ENCODE measurements at places on chromosomes 5 and 9. TPM values are rescaled to one million over a fixed set of nuclear protein-coding genes. Genes with fewer than 3 reads are reported as not detected.

CCDC69 gene
- total RNA-seq, result 82.5 TPM

LHFPL2 gene
- 4.3 TPM for total RNA-seq

PAX5 gene
- total RNA-seq, result not detected

IFNA13 gene
- not detected for total RNA-seq

DIPK1B gene
- total RNA-seq, result 3.2 TPM

ORM2 gene
- not detected for total RNA-seq

PCDHB4 gene
- not detected for total RNA-seq

LCN15 gene
- not detected for total RNA-seq

GRCh38 chr5:135442431-135443160, 4.6 kb downstream of the DCANP1 start:
- H3K27ac ChIP-seq, result no peak overlapping the region
- no peak overlapping the region for H3K4me3 ChIP-seq
- H3K27me3 ChIP-seq, result peaks cover 31% of the 10 kb centered on the region
- no peaks in the 10 kb centered on the region for H3K36me3 ChIP-seq

DNA sequence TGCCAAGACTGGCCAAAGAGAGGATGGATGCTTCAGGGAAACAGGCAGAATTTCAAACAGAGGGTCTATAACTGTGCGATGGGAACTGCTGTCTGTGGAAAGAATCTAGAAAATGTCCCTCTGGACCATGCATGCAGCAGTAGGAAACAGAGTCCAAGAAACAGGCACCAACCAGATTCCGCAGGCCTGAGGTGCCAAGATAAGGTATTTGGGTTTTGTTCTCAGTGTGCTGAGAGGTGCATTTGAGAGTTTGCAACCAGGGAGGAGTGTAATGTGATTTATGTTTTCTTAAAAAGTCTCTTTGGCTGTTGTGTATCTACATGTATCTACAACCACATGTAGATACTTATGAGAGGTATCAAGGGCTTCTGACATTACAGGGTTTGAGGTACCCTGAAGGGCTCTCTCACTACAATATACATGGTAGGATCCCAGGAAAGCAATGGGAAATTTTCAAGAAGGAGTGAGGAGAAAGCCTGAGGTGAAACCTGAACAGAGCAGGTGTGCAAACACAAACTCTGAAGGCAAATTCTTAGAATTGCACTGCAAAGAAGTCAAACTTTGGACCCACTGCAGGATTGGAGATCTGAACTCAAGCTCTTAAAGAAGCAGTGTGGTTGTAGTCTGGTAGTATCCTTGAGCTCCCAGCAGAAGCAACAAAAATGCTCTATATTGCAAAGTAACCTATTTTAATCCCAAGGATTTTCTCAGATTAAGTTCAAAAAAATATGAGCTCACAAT, 182.8 kb upstream of the NFIL3 start:
- no peak overlapping the region for H3K4me3 ChIP-seq
- DNase-seq, result no peak
- no peaks in the 10 kb centered on the region for H3K4me1 ChIP-seq
- H3K36me3 ChIP-seq, result peaks cover 4% of the 10 kb centered on the region
- H3K27me3 ChIP-seq, result peaks cover 59% of the 10 kb centered on the region
- no peak overlapping the region for H3K27ac ChIP-seq

DNA sequence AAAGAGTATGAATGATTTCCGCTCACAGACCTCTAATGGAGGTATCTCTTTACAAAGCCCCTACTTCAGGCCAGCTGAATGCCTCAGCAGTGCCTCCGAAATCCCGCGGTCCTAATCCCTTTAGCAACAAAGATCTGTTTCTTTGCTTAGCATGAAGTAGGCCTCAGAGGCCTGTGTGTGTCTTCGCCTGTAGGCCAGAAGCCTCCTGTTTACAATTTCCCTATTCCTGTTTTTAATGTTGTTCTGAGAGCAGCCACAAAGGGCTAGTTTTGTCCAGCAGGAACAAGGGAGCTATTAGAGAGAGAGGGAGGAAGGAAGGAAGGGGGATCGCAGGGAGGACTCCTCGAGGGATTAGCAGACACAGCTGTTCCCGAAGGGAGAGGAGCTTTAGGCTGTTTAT, 166.4 kb upstream of the SPRY4 start:
- H3K4me1 ChIP-seq, result no peaks in the 10 kb centered on the region
- no peaks in the 10 kb centered on the region for H3K27me3 ChIP-seq
- no peak overlapping the region for H3K4me3 ChIP-seq
- H3K27ac ChIP-seq, result no peak overlapping the region

- H3K4me1 ChIP-seq, result no peaks in the 10 kb centered on the region
- H3K36me3 ChIP-seq, result no peaks in the 10 kb centered on the region
- DNase-seq, result no peak
- H3K4me3 ChIP-seq, result no peak overlapping the region
Measured at GRCh38 chr5:2998106-2998505, 246.6 kb upstream of the IRX2 start.

GRCh38 chr9:22440841-22441240, 5.8 kb upstream of the DMRTA1 start:
- H3K4me1 ChIP-seq, result no peaks in the 10 kb centered on the region
- DNase-seq, result no peak
- peaks cover 19% of the 10 kb centered on the region for H3K27me3 ChIP-seq
- H3K36me3 ChIP-seq, result no peaks in the 10 kb centered on the region
- H3K27ac ChIP-seq, result no peak overlapping the region

DNA sequence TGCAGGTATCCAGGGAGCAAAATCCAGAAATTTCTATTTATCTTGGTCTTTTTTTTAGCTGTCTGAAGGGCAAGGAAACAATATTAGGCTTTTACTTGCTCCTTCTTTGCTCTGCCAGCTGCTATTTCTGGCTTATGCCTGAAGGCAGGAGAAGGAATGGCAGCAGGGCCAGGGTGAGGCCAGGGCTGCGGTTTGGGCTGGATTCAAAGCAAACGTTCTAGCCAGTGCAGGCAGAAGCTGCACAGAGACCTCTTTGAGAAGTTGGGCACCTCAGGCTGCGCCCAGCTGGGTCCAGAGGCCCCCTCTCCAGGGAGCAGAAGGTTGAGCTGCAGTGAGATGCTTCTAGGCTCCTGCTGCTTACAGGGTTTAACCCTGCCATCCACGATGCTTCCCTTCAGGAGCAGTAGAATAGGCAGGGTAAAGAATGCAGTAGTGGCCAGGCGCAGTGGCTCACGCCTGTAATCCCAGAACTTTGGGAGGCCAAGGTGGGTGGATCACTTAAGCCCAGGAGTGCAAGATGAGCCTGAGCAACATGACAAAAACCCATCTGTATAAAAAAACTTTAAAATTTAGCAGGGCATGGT, 201.2 kb downstream of the ADCY2 start:
- H3K4me3 ChIP-seq, result no peak overlapping the region
- H3K36me3 ChIP-seq, result no peaks in the 10 kb centered on the region
- no peak for DNase-seq
- no peak overlapping the region for H3K27ac ChIP-seq
- no peaks in the 10 kb centered on the region for H3K4me1 ChIP-seq

DNA sequence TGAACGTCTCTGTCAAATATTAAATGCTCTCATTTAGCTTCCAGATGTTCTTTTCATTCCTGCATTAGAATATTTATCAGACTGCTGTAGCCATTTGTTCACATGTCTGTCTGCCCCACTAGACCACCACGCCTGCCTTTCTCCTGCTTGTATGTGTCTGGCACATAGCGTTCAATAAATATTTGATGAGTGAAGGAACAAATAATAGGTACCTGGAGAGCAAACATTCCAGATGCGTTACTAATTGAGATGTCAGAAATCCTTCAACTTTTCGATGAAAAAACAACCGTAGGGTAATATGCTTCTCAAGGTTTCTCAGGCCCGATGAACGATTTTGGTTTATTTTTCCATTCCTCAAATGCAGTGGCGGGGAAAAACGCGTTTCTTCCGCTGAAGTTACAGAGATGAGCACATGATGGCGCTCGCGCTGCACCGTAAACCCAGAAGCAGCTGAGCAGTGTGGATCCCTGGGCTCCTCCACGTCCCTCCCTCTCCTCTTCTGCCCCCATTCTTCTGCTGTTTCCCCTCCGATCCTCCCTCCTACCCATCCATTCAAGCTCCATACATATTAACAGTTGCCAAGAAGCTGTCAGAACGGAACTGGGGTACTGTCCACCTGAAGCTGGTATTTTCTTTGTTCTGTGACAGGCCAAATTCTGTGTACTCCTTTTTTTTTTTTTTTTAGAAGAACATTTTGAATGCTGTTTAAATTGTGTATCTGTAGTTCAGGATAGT, 245.4 kb downstream of the MPDZ start:
- H3K36me3 ChIP-seq, result no peaks in the 10 kb centered on the region
- H3K4me3 ChIP-seq, result no peak overlapping the region
- no peaks in the 10 kb centered on the region for H3K4me1 ChIP-seq
- no peak overlapping the region for H3K27ac ChIP-seq

GRCh38 chr9:134422301-134423090, 96.2 kb downstream of the RXRA start:
- H3K4me1 ChIP-seq, result no peaks in the 10 kb centered on the region
- no peak for DNase-seq
- H3K27ac ChIP-seq, result no peak overlapping the region
- peaks cover 2% of the 10 kb centered on the region for H3K36me3 ChIP-seq

Data from T-helper 17 cell (primary cell).